ENCODE measurements at places on chromosomes 7 and 10.

DNA sequence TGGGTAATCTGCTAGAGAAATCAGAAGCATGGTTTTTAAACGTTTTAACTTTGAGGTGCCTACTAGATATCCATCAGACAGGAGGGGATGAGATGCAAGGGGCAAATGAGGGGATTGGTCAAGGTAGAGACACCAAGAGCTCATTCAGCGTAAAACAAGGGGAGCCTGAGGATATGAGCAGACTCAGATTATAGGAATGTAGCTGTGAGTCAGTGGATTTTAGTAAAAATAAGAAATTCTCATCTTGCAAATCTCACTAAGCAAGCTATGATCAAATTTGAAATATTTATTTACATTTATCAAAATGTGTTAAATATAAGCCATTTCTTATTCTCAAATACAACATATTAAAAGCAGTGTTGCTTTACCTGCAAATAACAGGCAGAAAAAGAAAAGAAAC is 21.4 kb upstream of the TFEC start:
- no peaks in the 10 kb centered on the region for H3K27me3 ChIP-seq
- H3K36me3 ChIP-seq, result no peaks in the 10 kb centered on the region
- no peak overlapping the region for H3K4me3 ChIP-seq
- H3K4me1 ChIP-seq, result no peaks in the 10 kb centered on the region

GRCh38 chr7:601595-602340 is 82.1 kb upstream of the PDGFA start:
- H3K27me3 ChIP-seq, result no peaks in the 10 kb centered on the region
- H3K27ac ChIP-seq, result peak overlapping the region; percentile 74
- peak; percentile 63 for DNase-seq
- peaks cover 29% of the 10 kb centered on the region for H3K4me1 ChIP-seq

DNA sequence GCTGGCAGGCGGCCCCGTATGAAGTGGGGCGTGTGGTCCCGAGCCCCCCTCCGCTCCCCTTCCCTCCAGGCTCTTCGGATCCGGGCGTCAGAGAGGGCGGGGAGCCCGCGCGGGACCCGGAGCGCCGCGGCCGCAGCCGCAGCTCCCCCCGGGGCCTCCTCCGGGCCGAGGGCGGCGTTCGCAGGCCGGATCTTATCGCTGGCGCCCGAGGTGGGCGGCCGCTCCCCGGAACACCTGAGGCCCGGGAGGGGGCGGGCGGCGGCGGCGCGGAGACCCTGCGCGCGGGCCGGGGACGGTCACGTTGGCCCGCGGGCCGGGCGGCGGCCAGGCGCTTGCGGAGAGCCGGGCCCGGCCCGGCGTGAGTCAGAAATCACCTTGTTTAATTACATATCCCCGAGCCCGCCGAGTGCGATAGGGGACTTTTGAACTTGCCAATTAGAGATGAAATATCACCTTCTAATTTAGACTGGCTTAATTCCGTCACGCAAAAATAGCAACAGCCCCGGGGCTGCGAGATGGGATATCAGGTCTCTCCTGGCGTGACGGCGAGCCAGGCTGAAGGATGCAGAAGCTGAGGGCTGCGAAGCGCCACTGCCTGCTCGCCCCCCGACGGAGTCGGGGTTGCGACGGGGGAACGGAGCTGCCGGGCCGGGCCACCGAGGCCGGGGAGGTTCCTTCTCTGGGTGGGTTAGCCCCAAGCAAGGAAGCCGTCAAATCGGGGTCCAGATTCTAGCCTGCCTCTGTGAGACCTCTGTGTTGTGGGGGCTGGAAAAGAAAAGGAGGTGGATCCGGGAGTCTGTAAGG is 43.4 kb downstream of the LDB3 start:
- H3K27ac ChIP-seq, result peak overlapping the region; percentile 90
- H3K4me3 ChIP-seq, result peak overlapping the region; percentile 63

- DNase-seq, result no peak
- H3K27ac ChIP-seq, result no peak overlapping the region
- no peaks in the 10 kb centered on the region for H3K36me3 ChIP-seq
- no peaks in the 10 kb centered on the region for H3K4me1 ChIP-seq
- no peak overlapping the region for H3K4me3 ChIP-seq
Observed at GRCh38 chr7:35021445-35021844, 15.8 kb downstream of the DPY19L1 start.

- H3K4me3 ChIP-seq, result no peak overlapping the region
- H3K36me3 ChIP-seq, result no peaks in the 10 kb centered on the region
- no peak for DNase-seq
- peaks cover 23% of the 10 kb centered on the region for H3K27me3 ChIP-seq
- no peak overlapping the region for H3K27ac ChIP-seq
- H3K4me1 ChIP-seq, result no peaks in the 10 kb centered on the region
Observed at GRCh38 chr10:100866575-100867098, 46.1 kb upstream of the SLF2 start.

GRCh38 chr7:116097365-116098009 is 66.9 kb upstream of the TFEC start:
- H3K27ac ChIP-seq, result no peak overlapping the region
- H3K4me1 ChIP-seq, result no peaks in the 10 kb centered on the region
- no peaks in the 10 kb centered on the region for H3K36me3 ChIP-seq
- DNase-seq, result no peak

- H3K27me3 ChIP-seq, result no peaks in the 10 kb centered on the region
- H3K36me3 ChIP-seq, result no peaks in the 10 kb centered on the region
- no peak for DNase-seq
- H3K4me1 ChIP-seq, result no peaks in the 10 kb centered on the region
- H3K4me3 ChIP-seq, result no peak overlapping the region
Observed at GRCh38 chr10:43821103-43821502, 172.4 kb upstream of the ZNF32 start.

DNA sequence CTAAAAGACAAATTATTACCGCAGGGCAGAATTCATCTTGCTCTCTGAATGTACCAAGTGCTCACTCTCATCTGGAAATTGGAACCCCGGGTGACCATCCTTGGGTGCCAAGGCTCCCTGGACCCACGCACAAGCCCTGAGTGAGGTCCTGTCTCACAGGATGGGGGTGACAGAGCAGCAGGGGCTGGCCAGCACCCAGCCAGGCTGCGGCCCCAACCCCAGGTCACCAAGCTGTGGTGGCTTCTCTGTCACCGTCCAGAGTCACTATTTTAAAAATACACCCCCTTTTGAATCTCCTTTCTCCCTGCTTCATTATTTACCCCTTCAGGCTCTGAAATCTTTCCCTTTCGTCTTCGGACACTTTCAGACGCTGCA is 148.6 kb downstream of the PRKAG2 start:
- peaks cover 5% of the 10 kb centered on the region for H3K36me3 ChIP-seq
- peak overlapping the region; percentile 64 for H3K27ac ChIP-seq
- H3K27me3 ChIP-seq, result no peaks in the 10 kb centered on the region
- peaks cover 3% of the 10 kb centered on the region for H3K4me1 ChIP-seq
- DNase-seq, result no peak
- no peak overlapping the region for H3K4me3 ChIP-seq

GRCh38 chr10:24575481-24576002 is 148.1 kb downstream of the ARHGAP21 start:
- H3K27me3 ChIP-seq, result no peaks in the 10 kb centered on the region
- no peak overlapping the region for H3K4me3 ChIP-seq
- H3K4me1 ChIP-seq, result no peaks in the 10 kb centered on the region
- no peak for DNase-seq
- H3K36me3 ChIP-seq, result no peaks in the 10 kb centered on the region

GRCh38 chr10:6034371-6034770 is 27.8 kb downstream of the IL2RA start:
- no peak overlapping the region for H3K4me3 ChIP-seq
- H3K4me1 ChIP-seq, result no peaks in the 10 kb centered on the region
- no peaks in the 10 kb centered on the region for H3K36me3 ChIP-seq
- no peak overlapping the region for H3K27ac ChIP-seq

DNA sequence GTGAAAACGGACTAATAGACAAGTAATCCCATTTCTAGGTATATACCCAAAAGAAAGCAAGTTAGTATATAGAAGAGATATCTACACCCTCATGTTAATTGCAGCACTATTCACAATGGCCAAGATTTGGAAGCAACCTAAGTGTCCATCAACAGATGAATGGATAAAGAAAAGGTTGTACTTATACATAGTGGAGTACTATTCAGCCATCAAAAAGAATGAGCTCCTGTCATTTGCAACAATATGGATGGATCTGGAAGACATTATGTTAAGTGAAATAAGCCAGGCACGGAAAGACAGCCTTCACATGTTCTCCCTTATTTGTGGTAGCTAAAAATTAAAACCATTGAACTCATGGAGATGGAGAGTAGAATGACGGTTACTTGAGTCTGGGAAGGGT is 88.2 kb downstream of the TES start:
- H3K27ac ChIP-seq, result no peak overlapping the region
- DNase-seq, result no peak
- no peak overlapping the region for H3K4me3 ChIP-seq
- no peaks in the 10 kb centered on the region for H3K27me3 ChIP-seq
- H3K36me3 ChIP-seq, result no peaks in the 10 kb centered on the region

- H3K27ac ChIP-seq, result no peak overlapping the region
- no peak for DNase-seq
- H3K4me3 ChIP-seq, result no peak overlapping the region
- no peaks in the 10 kb centered on the region for H3K36me3 ChIP-seq
- H3K4me1 ChIP-seq, result peaks cover 11% of the 10 kb centered on the region
Observed at GRCh38 chr10:12638781-12639180, 289.4 kb downstream of the CAMK1D start.

DNA sequence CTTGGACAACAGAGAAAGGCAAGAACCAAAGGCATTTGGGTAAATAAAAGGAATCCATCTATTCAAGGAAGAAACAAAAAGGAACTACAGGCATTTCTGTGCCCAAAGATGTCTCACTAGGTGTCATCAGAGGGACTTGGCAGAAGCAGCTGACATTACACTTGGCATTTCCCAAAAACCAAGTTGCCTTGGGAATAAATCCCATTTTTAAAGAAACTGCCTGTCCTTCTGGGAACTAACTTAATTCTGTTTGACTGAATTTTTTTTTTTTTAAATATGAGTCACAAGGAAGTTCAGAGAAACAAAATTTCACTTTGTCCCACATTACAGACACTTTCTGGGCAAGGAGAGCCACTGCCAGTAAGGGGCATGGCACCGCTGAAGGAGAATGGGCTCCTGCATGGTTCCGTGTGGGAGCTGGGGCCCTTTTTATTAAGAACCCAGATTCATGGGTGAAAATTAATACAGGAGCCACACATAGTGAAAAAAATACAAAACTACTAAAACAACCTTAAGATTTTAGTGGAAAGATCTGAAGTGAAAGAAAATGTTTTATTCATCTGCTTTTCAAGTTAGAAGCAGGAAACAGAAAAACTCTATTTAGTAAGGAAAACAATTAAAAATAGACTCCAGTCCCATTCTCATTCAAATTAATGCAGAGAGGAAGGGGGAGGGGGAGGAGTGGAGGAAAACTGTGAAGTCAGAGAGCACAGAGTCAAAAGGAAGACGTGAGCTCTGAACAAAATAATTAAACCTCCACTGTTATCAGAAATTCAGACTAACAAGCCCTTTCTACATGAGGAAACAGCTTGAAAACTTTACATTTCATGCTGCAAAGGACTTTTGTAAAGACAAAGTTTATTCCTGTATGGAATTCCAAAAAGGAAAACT is 118.4 kb upstream of the PDLIM1 start:
- no peak for DNase-seq
- no peak overlapping the region for H3K4me3 ChIP-seq
- H3K27ac ChIP-seq, result no peak overlapping the region
- H3K4me1 ChIP-seq, result no peaks in the 10 kb centered on the region
- no peaks in the 10 kb centered on the region for H3K27me3 ChIP-seq

- H3K4me3 ChIP-seq, result no peak overlapping the region
- no peak overlapping the region for H3K27ac ChIP-seq
- no peaks in the 10 kb centered on the region for H3K27me3 ChIP-seq
- no peak for DNase-seq
Observed at GRCh38 chr7:126227055-126227454, 1025.7 kb downstream of the GRM8 start.

- H3K27me3 ChIP-seq, result no peaks in the 10 kb centered on the region
- H3K4me3 ChIP-seq, result no peak overlapping the region
- H3K36me3 ChIP-seq, result peaks cover 11% of the 10 kb centered on the region
- DNase-seq, result no peak
Observed at GRCh38 chr7:130650611-130651120, 17.9 kb downstream of the COPG2 start.

DNA sequence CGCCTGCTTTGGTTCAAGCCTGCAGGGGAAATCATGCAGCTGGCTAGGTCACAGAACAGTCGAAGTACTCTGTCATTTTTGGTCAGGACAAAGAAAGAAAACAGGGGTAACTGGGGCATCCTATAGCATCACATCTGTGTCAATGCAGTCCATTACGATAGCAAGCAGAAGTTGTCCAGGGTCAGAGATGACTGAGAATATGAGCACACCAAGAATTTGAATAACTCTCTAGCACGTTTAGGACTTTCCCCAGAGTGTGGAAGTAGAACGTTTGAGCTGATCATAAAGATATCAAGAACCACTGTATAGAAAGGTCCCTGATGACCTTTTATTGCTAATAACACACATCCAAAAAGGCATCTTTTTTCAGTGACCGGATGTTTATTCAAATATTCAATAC is 12.7 kb upstream of the HECW1 start:
- no peak overlapping the region for H3K4me3 ChIP-seq
- no peaks in the 10 kb centered on the region for H3K36me3 ChIP-seq
- H3K27me3 ChIP-seq, result peaks cover 2% of the 10 kb centered on the region
- no peak overlapping the region for H3K27ac ChIP-seq
- DNase-seq, result no peak

DNA sequence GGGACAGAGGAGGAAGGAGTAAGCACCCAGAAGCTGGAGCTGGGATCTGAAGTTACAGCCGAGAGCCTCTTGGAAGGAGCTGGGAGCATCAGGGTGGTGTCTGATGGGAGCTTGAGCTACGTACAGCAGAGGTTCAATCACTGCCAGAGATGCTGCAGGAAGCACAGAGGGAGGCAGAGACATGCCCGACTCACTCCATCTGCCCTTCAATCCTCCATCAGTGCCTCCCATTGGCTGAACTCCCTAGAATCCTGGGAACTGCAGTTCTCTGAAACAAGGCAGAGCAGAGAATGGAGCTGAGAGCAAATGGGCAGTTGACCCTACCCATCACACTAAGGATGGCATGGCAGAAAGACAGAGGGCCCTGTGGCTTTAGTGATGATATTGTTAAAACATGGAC is 40.0 kb upstream of the CTBP2 start:
- no peaks in the 10 kb centered on the region for H3K36me3 ChIP-seq
- H3K4me3 ChIP-seq, result no peak overlapping the region
- H3K27ac ChIP-seq, result no peak overlapping the region
- peaks cover 11% of the 10 kb centered on the region for H3K27me3 ChIP-seq
- H3K4me1 ChIP-seq, result no peaks in the 10 kb centered on the region

DNA sequence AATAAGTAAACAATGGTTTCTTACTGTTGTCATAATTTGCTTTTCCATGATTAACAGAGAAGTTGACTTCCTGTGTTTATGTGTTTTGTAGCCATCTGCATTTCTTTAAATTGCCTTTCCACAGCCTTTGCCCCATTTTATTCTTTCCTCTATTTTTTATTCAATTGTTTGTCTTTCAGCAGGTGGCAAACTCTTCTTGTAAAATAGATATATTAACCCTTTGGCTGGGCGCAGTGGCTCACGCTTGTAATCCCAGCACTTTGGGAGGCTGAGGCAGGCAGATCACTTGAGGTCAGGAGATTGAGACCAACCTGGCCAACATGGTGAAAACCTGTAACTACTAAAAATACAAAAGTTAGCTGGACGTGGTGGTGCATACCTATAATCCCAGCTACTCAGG is 50.6 kb upstream of the CAPZA2 start:
- no peak overlapping the region for H3K4me3 ChIP-seq
- peaks cover 41% of the 10 kb centered on the region for H3K4me1 ChIP-seq
- no peaks in the 10 kb centered on the region for H3K36me3 ChIP-seq
- peak overlapping the region; percentile 80 for H3K27ac ChIP-seq

Measured in large intestine (tissue), 12 donors.